ENCODE measurements at places on chromosomes 11 and 22.

- no peak for DNase-seq
These were observed 1031.1 kb downstream of the TBC1D22A start for GRCh38 chr22:47793304-47794101.

GRCh38 chr11:108500721-108501120 lies 2.5 kb upstream of the POGLUT3 start:
- DNase-seq: no peak

DNA sequence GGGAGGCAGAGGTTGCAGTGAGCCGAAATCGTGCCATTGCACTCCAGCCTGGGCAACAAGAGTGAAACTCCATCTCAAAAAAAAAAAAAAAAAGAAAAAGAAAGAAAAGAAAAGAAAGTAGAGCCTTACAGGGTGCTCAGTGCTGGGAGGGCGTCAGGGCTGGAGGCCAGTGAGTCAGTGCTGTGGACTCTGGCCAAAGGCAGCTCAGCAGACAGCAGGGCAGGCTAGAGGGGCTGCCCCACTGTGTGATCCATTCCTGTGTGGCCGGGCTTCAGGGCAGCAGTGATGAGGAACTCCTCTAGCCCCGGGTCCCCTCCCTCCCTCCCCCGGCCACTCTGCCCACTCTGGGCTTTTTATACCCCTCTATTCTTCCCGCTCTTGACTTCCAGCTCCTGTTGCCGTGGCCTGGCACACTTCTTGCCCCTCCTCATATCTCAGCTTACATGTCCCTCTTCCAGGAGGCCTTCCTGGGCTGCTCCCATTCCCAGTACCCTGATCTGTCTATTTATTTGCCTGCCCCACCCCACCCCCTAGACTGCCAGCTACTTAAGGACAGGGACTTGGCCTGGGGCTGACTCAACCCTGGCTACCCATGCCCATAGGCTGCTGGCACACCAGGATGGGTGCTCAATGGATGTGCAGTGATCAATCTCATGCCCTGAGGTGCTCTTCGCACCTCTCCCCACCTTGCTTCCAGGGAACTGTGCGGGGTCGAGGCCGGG lies 10.1 kb downstream of the SYT12 start:
- DNase-seq: no peak

DNA sequence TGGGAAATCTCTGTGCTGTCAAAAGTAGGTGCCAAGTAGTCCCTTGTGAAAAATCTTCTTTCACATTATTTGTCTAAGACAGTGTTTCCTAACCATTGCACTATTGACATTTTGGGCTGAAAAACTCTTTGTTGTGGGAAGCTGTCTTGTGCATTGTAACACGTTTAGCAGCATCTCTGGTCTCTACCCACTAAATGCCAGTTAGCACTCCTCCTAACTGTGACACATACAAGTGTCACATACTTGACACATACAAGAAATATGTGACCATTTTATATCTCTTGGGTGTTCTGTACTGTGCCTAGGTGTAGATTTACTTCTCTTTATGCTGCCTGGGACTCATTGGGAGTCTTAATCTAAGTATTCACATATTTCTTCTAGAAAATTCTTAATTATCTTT lies 57.8 kb downstream of the NXPE1 start:
- no peak for DNase-seq

GRCh38 chr11:22734628-22735345 lies 68.4 kb downstream of the GAS2 start:
- no peak for DNase-seq

DNA sequence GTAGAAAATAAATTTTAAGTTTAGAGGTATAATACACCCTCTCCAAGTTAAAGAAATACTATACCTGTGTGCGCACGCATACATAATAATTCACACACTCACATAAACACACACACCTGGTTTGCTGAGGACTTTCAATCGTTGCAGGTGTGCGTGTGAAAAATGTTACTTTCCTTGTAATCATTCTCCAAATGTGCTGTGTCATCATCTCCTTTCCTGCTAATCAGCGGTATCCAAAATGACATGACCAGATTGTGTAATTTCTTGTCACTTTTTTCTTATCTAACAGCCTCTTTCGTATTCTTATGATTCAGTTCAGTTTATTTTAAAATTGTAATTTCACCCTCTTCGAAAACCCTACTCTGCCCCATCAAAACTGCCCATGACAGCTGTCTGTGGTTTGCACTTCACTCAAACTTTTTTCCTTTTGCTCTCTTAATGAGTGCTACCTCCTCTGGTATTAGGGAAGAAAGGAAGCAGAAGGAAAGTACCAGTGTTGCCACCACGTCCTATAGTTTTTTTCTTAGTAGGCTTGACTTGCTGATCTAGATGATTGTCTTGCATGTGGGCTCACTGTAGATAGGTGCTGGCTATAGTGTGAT lies 651.2 kb downstream of the CNTN5 start:
- DNase-seq: no peak

GRCh38 chr11:3170044-3170755 lies 5.1 kb upstream of the OSBPL5 start:
- DNase-seq: no peak

- peak; percentile 60 for DNase-seq
These were observed 49.5 kb downstream of the MCHR1 start for GRCh38 chr22:40728731-40729189.

GRCh38 chr11:2816941-2817421 lies 68.6 kb downstream of the CDKN1C start:
- no peak for DNase-seq

DNA sequence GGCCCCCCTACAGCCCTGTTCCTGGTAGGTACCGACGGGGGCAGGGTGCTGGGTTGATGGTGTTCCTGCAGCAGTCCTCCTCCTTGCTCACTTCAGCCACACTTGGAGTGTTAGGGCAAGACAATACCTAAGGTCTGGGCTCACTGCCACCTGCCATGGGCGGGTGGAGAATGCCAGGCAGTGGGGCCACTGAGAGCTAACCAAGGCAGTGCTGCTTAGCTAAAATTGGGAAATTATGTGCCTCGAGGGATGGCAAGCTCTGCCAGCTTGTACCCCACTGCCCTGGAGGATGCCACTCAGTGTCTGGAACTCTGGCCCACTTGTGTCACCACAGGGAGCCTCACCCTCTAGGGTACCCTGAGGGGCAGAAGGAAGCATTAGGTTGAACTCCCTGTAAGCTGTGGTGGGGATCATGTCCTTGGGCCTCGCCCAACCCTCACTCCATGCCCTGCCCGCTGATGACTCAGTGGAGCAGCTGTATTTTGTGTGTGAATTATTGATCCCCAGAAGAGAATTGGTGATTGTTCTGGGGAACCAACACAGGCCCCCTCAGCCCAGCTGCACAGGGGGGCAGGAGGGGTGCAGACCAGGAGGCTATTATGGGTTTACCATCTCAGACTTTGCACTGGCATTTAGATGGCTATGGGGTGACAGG lies 17.7 kb downstream of the PHLDB1 start:
- no peak for DNase-seq

DNA sequence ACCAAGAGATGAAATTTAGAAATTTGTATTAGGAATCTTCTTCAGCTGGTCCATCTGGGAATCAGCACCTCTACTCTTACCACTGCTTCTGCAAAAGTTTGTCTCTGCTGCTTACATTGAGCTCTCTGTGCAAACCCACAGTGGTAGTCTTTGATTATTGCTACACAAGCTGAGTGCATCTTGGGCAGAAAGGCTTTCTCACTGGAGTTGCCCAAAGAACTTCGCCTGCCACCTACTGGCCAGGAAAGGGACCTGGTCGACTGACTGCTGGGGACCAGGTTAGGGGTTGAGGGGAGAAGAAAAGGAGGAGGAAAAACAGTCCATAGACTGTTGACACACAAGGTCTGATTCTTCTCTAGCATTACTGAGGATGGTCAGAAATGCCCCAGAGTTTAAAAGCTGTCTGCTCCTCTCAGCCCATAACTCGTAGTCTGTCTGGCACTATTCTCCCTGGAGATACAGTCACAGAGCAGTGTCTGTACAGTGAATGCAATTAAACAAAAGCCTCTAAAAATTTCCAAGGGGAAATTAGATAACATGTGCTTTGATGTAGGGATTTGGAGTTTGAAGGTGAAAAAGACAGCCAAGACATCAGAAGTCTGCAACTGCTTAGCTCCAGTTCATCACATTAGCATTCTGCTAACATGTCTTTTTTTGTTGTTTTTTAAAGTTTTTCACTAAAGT lies 215.0 kb upstream of the CTSC start:
- no peak for DNase-seq

DNA sequence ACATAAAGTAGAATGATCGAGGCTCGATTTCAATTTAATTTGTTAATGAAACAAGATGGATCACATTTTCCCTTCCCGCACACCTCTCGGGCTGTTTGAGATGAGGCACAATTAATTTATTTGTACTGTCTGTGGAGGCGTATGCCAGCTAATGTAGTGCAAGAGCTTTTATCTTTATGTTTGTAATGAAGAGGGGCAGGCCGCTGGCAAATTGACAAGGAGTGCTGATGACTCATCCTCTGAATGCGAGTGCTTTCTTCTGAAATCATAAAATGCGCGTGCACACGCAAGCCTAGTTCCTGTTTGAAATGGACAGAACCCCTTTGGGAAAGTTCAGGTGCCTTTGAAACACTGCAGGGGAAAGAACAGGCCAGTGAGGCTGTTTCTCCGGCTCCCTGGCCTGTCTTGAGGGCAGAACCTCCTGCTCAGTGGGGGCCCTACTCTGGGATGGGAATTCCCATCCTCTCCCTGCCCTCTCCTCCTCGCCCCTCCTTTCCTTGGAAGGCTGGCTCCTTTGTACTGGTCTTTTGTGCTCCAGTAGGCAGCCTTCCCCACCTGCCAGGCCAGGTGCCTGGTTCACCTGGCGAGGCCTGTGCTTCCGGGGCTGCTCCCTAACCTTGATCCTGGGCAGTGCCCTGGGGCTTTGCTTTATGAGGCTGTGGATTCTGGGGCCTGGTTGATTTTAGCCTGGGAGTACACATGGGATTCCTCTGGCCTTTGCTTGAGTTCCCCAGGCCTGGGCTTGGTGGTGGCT lies 50.3 kb downstream of the TEAD1 start:
- DNase-seq: peak; percentile 73

DNA sequence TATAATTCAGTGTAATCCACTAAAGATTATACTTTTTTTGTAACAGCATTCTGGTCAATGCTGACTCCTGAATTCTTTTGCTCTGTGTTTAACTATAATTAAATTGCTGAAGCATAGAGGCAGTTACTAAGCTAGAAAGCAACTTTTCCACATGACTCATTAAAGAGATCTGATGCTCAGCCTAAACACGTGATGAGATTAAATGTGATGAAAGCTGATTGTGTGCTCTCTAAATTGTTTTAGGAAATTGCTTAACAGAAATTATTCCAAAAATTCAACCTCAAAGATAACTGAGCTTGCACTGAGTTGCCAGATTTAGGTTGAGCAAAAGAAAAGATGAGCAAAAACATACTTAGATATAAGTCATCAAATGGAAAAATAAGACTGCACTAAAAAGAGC lies 1033.6 kb downstream of the FAM181B start:
- no peak for DNase-seq

- DNase-seq: no peak
These were observed 29.9 kb upstream of the TXNRD2 start for GRCh38 chr22:19971276-19972124.

- no peak for DNase-seq
These were observed 457.1 kb upstream of the TENM4 start for GRCh38 chr11:79897896-79898295.

GRCh38 chr22:41526830-41527799 lies 17.2 kb downstream of the POLR3H start:
- no peak for DNase-seq

DNA sequence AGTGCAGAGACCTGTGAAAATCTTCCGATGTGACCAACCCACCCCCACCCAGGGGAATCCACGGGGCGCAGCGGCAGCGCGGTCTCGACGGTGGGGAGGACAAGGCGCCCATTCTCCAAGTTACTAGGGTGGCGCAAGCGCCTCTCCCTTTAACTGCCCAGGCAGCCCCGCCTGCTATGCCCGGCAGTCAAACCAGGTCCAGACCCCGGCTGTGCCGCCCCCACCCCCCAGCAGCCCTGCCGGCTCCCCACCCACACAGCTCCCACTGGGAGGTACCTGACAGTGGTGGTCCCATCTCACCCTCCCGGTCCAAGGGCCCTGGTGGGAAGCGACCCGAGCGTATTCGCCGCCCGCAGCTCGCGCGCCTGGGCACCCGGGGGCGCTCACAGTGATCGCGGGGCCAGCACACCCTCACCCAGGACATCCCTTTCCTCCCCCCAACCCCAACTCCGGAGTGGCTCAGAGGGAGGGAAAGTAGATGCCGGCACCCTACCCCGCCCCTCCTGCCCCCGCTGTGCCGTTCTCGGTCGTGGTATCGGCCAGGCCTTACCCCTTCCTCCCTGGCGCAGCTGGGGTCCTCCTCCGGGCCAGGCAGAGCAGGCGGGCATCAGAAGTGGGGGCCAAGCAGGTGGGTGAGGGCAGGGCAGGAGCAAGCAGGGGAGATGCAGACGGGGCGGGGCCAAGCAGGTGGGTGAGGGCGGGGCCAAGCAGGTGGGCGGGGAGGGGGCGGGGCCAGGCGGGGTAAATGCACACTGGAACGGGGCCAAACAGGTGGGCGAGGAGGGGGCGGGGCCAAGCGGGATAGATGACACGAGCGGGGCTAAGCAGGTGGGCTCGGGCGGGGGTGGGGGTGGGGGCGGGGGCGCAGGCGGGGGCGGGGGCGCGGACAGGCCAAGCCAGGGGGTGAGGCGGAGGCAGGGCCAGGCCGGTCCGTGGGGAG lies at the start of gene TRPM5:
Gene TRPM5, minus strand, starts transcription at position 634 of the 940 bp plus-strand sequence. CDS start 21,478 bp downstream, outside the sequence.
- no peak for DNase-seq

GRCh38 chr11:120391292-120391691 lies 55.1 kb downstream of the ARHGEF12 start:
- DNase-seq: no peak

DNA sequence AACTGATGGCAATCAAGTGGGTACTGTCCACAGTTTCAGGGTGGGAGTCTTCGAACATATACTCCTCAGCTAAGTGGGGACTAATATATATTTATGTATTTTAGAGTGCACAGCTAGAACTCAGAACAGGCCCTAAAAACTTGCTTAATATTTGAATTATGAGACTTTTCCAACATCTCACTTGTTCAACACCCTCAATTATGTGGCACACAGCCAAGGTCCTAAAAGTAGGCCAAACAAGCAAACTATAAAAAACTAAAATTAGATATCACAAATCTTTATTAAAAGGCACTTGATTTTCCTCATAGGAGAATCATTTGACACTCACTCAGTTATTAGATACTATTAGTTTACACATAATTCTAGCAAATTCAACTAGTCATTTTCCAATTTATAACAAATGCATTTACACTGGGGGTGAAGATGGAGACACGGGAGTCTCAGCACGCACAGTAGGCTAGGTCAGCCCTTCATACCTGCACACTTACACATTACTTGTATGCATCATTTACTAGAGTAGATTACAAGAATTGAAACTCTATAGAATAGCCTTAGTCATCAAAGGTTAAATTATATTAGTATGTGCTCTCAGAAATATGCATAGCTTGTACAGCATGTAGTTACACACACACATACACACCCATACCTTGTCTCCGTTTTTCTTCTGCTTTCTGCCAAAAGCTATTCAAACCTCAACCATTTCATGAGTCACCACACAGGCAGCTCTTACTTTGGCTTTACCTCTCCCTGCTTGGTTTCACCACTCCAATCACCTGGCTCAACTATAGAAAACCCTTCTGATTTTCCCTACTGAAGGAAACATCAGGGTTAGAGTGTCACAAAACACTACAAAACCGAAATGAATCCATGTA lies 171.5 kb downstream of the SBF2 start:
- peak; percentile 98 for DNase-seq

- no peak for DNase-seq
These were observed 8.1 kb upstream of the DGKZ start for GRCh38 chr11:46338988-46339666.

GRCh38 chr22:40714499-40715337 lies 35.4 kb downstream of the MCHR1 start:
- no peak for DNase-seq

- DNase-seq: no peak
These were observed 268.6 kb downstream of the TMEM135 start for GRCh38 chr11:87306262-87306851.

Measured in epithelial cell of prostate (primary cell).